ENCODE measurements at places on chromosomes 3 and 15. TPM values are rescaled to one million over a fixed set of nuclear protein-coding genes. Genes with fewer than 3 reads are reported as not detected.
A peak's percentile ranks its signal among the peaks of the same experiment; 100 is the strongest.

Gene LSAMP
- 5.5 TPM for total RNA-seq

Gene CPN2
- not detected for total RNA-seq

Gene ZMAT3
- total RNA-seq = 9.2 TPM

- no peak overlapping the region for H3K4me3 ChIP-seq
- H3K27ac ChIP-seq = no peak overlapping the region
- no peak for DNase-seq
- no peaks in the 10 kb centered on the region for H3K36me3 ChIP-seq
- H3K4me1 ChIP-seq = no peaks in the 10 kb centered on the region
These were observed 160.5 kb upstream of the ADAMTS9 start for GRCh38 chr3:64848127-64848800.

Gene SAMD7
- not detected for total RNA-seq

Gene LRRIQ4
- total RNA-seq = not detected

Gene FBXW12
- total RNA-seq = not detected

GRCh38 chr3:44439499-44440295 is 37.8 kb downstream of the ZNF445 start:
- no peaks in the 10 kb centered on the region for H3K36me3 ChIP-seq
- peak overlapping the region; percentile 86 for H3K27ac ChIP-seq

GRCh38 chr3:30311781-30312180 is 294.6 kb upstream of the TGFBR2 start:
- no peaks in the 10 kb centered on the region for H3K4me1 ChIP-seq
- no peaks in the 10 kb centered on the region for H3K27me3 ChIP-seq
- no peak overlapping the region for H3K27ac ChIP-seq
- H3K4me3 ChIP-seq = no peak overlapping the region

Gene PP2D1
- not detected for total RNA-seq

Data from esophagus squamous epithelium (tissue), 5 donors.